ENCODE measurements at places on chromosomes 2 and 18. TPM values are rescaled to one million over a fixed set of nuclear protein-coding genes. Genes with fewer than 3 reads are reported as not detected.

- no peak for DNase-seq
Measured at GRCh38 chr2:26139269-26140183, 33.4 kb upstream of the GAREM2 start.

GRCh38 chr18:43067570-43067969, 47.9 kb downstream of the RIT2 start:
- DNase-seq, result no peak

DNA sequence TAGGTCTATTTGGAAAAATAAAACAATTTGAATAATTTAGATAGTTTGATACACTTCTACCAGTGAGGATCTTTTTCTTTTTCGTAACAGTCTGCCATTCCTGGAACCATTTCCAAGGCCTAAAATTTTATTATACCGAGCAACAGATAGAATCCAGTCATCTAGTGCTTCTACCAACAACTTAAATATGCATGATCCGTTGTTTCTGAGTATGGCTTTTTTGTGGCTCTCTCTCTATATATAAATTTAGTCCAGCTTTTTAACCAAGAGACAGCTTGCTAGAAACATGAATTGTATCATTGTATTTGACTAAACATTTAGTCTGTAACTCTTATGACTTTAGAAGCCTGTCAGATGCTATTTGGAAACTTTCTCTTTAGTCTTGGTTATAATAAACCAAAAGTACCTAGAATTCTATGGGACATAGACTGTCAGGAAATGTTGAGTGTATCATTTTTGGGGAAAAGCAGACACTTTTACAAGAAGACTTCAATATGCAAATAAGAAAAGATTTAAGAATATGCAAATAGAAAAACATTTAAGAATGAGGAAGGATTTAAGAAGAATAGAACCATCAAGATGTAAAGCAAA, 161.4 kb downstream of the ZEB2 start:
- DNase-seq, result no peak

GRCh38 chr2:120851116-120851773, 115.6 kb downstream of the GLI2 start:
- no peak for DNase-seq

- DNase-seq, result peak; percentile 34
Measured at GRCh38 chr2:132384491-132385151, 32.0 kb upstream of the GPR39 start.

- no peak for DNase-seq
Measured at GRCh38 chr2:223052548-223053483, 826 bp downstream of the KCNE4 start.

GRCh38 chr2:81324046-81324445, 1019.5 kb upstream of the LRRTM1 start:
- DNase-seq, result no peak

Gene POTEI
- 0.50 TPM for total RNA-seq

Gene OTOS
- not detected for total RNA-seq

Gene LYG1
- total RNA-seq, result 1.1 TPM

Gene RAX
- total RNA-seq, result not detected

Gene IL1RL1
- not detected for total RNA-seq

Gene LIMS3
- 3.2 TPM for total RNA-seq

Measured in astrocyte (in vitro differentiated cells and primary cell).